NCI-H1092 treated with DMSO at 0.1 percent for 48 hours (cell line): ENCODE measurements at places on chromosomes 5 and 9.

- no peak for DNase-seq
Observed at GRCh38 chr5:159785656-159786055, 130.6 kb upstream of the ADRA1B start.

- DNase-seq: peak; percentile 50
Observed at GRCh38 chr5:170791325-170791954, 7.9 kb downstream of the GABRP start.

- no peak for DNase-seq
Observed at GRCh38 chr5:38591523-38591849, 35.0 kb upstream of the LIFR start.

GRCh38 chr9:31702957-31703356 lies 681.5 kb upstream of the ACO1 start:
- no peak for DNase-seq

DNA sequence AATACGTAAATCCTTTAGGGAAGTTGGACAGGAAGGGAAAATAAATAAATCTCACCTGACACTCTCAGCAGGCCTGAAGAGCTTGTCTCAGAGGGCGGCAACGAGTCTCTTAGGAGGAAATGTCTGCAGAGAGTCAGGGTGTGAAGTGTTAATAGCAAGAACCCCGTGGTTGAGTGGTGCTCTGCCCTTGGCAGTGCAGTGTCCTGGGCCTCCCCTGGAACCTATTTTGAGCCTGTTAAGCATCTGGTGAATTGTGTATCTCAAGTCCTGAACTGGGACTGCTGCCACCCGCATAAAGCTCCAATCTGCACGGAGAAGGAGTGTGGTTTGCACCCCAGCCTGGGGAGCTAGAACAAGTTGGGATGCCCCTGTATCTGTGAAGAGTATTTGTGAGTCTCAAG lies 211.8 kb downstream of the GOLPH3 start:
- no peak for DNase-seq

GRCh38 chr9:96117398-96118080 lies 184.4 kb downstream of the HSD17B3 start:
- no peak for DNase-seq

GRCh38 chr5:179467441-179467840 lies 82.9 kb upstream of the RUFY1 start:
- DNase-seq: no peak

GRCh38 chr5:108827131-108827530 lies 79.4 kb downstream of the FER start:
- DNase-seq: no peak

DNA sequence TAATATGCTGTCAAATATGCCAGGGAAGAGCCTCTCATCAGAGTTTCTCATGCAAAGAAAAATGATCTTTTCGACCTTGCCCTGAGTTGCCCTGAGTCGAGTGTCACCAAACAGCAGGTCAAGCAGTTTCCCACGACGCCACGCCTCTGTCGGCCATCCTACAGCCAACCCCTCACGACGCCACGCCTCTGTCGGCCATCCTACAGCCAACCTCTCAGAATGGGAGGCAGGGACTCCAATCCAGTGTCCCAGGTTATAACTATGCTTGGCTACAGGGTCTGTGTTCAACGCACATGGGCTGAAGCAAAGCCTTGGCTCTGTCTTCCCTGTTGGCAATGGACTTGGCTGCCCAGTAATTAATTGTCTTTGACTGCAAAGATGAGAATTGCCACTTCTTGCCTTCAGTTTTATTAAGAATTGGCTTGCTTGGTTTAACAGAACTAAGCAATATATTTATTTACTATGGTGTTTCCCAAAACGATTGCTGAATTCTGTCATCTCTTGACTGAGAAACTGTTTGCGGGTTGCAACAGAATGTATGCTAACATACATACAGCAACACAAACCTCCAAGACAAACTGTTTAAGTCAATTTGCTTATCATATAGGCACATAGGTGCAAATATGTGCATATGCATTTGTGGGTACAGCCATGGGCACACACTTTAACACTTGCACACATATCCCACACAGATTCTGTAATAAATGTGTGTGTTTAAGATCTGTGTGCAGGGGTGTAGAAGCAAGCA lies 352.9 kb downstream of the GLIS3 start:
- DNase-seq: no peak

- DNase-seq: no peak
Observed at GRCh38 chr5:169051351-169051750, 249.6 kb downstream of the SLIT3 start.

DNA sequence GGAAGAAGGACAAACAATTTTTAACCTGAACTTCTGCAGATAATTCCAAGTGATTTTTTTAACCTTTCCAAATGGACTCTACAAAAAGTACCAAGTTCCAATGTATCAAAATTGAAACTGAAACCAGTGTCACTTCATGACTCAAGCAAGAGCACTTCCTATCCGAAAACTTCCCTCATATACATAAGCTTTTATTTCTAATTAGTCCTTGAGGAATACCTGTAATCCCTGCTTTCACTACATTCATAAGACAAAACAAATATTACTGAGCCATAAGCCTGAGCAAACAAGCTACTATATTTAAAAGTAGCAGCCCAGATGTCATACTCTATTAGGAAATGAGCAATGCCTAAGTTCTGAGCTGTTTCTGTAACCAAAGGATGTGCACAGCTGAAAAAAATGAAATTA lies 224.4 kb downstream of the EBF1 start:
- DNase-seq: peak; percentile 43

- no peak for DNase-seq
Observed at GRCh38 chr5:65055938-65056337, 287.2 kb downstream of the CWC27 start.

DNA sequence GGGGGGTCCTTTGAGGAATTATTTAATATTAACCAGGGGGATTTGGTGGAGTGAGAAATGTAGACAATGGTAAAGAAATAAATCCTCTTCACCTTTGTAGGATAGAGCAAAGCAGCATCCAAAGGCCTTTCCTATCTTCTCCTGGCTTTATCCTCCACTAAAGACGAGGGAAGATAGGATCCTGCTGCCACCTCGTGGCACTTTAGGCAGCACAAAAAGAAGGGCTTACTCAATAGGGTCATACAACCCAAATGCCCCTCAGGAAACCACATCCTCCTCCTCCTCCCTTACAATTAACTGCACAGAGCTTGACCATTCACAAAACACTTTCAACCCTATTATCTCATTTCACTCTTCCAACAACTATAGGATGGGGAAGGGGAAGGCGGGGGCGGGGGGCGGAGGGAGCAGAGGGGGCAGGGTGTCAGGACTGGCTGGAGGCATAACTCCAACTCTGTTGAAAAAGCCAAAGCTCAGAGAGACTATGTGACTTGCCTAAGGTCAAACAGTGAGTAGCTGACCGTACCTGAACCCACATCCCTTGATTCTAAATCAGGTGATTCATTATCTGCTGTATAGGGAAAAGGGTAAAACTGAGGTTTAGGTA lies 45.4 kb upstream of the MYOT start:
- DNase-seq: peak; percentile 0

DNA sequence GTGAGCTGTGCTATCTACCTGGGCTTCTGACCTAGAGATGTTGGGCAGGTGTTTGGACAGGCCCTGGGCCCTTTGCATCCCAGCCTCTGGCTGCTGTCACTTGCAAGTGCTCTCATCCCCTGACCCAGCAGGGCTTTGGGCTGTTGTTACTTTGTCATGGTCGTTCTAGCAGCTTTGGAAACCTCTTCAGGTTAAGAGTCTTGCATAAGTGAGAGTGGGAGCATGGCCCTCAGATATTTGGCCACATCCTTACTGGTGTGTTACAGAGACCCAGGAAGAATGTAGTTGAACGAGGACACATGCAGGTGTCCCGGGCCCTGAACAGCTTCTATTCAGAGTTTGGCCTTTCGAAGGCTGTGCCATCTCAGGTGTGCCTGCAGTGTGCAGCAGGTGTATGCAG lies 4.5 kb downstream of the TENT4A start:
- no peak for DNase-seq

DNA sequence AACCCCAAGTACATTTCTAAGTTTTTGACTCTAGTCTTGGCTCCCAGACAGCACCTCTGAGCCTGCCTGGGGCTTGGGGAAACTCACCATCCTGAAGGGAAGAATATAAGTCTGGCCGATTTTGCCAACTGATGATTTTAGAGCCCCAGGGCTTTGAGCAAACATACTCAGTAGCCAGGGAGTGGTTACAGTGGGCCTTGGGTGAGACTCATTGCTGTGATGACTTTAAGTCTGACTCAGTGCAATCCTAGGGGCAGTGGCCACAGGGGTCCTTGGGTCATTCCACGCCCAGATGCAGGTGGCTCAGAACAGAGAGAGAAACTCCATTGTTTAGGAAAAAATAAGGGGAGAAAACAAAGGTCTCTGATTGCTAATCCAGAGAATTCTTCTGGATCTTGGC lies 312.0 kb upstream of the EDIL3 start:
- DNase-seq: no peak

DNA sequence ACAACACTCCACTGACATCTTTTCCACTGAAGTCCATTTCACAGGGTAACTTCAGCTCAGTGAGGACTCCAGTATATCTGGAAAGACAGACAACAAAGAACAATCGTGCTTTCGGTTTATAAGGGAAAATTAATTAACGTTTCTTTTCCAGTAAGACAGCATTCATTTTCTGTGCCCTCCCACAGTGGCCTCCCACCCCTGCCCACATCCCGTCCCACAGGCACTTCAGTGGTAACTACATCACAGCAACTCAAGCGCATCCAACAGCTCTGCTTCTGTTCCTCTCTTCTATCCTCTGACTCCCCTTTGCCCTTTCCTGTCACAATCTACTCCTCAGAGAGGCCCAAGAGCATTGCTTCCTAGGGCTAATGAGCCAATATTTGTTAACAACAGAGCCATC lies 40.3 kb downstream of the GLDC start:
- no peak for DNase-seq

DNA sequence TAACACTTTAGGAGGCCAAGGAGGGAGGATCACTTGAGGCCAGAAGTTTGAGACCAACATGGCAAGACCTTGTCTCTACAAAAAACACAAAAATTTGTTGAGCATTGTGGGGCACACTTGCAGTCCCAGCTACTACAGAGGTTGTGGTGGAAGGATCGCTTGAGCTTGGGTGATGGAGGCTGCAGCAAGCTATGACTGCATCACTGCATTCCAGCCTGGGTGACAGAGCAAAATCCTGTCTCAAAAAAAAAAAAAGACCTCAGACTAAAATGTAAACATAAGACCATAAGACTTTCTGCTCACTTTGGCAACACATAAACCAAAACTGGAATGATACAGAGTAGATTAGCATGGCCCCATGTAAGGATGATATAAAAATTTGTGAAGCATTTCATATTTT lies 24.6 kb upstream of the NANS start:
- DNase-seq: no peak

DNA sequence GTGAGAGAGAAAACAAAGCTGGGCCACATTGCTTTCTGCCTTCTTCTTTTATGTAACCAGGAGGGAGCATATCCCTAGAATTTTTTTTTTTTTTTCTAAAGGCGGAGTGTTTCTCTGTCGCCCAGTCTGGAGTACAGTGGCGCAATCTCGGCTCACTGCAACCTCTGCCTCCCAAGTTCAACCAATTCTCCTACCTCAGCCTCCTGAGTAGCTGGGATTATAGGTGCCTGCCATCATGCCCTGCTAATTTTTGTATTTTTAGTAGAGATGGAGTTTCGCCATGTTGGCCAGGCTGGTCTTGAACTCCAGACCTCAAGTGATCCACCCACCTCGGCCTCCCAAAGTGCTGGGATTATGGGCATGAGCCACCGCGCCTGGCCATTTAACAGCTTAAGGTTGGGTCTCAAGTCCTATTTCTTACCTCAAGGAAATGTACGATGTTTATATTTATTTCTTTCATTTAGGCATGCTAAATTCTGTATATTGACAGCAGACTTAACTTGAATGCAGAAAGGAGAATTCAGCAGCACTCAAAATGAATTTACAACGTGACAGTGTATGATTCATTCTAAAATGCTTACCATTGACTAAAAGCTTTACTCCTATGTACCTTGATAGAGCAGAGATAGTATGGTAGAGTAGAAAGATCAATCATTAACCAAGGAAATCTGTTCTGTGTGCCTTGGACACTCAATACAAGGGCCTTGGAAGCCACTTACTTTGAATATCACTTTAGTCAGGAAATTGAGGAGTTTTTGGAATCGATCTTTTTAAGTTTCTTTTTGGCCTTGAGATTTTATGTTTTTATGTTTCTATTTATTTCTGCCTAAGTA lies 100.9 kb downstream of the F2RL2 start:
- no peak for DNase-seq
